NCI-H524 treated with DMSO at 0.1 percent for 48 hours (cell line): ENCODE measurements at places on chromosomes 2 and 18.

GRCh38 chr2:3267869-3268704, 109.5 kb downstream of the EIPR1 start:
- DNase-seq, result no peak

DNA sequence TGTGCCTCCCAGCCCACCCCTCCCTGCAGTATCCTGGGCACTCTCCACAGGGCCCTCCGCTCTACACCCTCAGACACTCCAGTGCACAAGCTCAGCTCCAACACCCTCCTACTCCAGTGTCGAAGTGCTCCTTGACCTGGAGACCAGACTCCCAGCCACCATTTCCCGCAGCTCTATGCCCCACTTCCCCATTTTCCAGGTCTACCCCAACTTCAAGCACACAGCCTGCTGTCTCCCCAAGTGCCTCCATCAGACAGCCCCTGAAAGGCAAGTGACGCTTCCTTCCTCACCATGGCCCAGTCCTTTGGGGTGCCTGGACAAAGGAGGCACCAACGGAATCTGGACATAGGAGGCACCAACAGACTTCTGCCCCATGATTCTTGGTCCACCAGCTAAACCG, 7.2 kb downstream of the PASK start:
- no peak for DNase-seq

GRCh38 chr2:64863097-64863820, 125.9 kb upstream of the SLC1A4 start:
- DNase-seq, result no peak

DNA sequence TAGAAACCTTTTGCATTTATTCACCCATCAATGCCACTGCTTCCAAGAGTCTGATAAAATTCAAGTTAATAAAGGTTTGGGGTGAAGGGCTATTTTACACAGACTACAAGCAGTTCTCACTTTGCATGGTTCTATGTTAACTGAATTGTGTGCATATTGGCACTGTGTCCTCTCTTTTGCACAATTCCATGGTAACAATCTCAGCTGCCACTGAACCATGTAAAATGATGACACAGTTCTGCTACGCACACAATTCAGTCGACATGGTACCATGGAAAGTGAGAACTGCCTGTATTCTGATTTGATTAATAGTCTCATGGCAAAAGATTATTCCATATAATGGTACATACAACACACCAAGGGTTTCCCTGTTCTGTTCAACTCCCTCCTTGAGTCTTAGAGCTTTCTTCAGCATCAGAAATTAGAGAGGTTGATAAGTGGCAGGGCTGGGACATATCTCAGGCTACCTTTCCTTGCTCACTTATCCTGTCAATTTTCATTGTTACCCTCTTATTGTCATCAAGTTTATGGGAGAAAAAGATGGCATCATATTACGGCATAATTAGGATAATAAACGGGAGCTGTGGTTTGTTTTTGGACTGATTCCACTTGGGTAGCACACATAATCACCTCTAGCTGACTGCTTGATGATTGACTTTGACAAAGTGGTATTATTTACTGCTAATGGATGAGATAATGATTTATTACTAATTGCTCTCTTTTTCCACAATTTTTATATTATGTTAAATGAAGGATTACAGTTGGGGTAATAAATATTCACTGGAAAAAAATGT, 139.3 kb upstream of the CREB1 start:
- DNase-seq, result no peak

DNA sequence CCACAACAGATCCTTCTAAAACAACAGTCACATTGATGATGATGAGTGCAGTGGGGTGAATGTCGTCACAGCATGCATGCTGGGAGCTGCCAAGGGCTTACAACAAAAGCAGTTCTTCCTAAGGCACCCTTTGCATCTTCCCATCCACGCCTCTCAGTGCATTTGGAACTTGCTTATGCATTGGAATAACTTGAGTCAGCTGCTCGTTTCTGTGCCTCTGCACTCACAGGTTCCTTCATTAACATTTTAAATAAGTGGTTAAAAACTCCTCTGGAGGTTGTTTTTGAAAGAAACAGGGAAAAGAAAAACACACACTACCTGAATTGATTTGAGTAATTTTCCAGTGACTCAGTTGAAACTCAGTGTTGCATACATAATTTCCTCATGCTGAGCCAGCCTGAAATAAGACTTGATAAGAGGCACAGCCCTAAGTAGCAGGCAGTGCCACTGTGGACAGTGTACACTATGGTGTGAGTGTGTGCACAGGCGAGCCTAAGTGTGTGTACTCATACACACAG, 46.8 kb upstream of the TRIM43B start:
- DNase-seq, result no peak

DNA sequence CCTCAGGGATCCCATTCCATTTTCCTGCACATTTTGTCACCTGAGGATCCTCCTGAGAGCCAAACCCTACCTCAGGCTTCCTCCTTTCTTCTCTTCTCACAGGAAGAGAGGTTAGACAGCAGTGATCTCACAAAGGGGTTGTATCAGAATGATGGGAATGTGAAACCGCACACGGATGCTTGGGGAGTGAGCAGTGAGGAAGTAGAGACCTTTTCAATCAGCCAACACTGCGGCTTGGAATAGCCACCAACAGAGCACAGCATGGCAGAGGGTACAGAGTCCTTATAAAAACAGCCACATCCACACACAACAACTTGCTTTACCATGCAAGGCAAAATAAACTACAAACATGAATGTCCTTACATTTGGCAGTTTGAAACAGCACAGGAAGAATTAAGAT, 8.7 kb downstream of the TMEM182 start:
- no peak for DNase-seq

DNA sequence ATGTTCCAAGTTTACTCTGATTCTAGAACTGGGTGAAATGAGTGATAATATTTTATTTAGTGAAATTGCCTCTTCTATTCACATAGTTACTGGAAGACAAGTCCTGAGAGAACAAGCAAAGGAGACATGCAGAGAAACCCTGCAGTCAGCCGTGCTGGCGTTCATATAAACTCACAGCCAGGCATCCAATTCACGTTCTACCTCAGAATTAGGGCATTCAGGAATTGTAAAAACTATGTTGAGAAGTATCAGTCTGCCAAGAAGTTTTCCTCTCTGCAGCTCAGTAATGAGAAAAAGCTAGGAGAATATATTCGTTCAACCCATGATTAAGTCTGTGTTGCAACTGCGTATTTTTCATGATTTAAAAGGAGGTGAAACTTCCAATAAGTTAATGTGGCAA, 156.2 kb upstream of the DSEL start:
- no peak for DNase-seq

GRCh38 chr2:24162494-24162893, 12.4 kb upstream of the FAM228A start:
- no peak for DNase-seq

- DNase-seq, result no peak
These were observed 55.1 kb upstream of the MAPRE3 start for GRCh38 chr2:26915316-26915715.

DNA sequence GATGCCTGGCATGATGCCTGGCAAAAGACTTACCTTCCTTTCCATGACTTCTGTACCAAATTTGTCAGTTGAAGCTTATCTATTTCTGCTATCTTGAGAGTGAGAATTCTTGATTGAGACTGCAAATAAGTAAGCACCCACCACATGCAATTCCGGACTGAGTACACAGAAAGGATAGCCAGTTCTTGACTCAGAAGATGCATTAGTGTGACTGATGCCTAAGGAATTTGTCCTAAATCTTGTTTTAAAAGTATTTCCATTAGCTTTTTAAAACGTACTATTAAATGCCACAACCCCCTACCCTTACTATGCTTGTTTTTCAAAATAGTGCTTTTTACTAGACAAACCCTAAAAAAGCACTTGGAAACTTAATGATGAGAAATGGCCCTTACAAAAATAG, 545 bp downstream of the MPP4 start:
- DNase-seq, result no peak

GRCh38 chr2:194054313-194054712, 1602.7 kb upstream of the SLC39A10 start:
- no peak for DNase-seq

DNA sequence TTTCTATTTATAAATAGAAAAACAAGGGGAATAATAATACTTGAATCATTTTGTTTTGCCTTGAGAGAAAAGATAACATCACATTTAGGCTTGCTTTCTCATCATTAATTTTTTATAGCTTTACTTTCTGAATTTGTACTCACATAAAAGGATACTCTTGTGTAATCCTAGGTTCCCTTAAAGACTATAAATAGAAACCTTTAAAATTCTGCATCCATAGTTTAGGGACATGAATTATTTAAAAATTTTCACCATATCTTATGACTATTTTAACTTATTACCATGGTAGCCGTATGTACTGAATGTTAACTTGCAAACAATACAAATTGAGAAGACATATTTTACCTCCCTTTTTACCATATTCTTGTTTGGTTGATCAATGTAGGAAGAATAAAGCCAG, 143.5 kb upstream of the CWC22 start:
- no peak for DNase-seq

DNA sequence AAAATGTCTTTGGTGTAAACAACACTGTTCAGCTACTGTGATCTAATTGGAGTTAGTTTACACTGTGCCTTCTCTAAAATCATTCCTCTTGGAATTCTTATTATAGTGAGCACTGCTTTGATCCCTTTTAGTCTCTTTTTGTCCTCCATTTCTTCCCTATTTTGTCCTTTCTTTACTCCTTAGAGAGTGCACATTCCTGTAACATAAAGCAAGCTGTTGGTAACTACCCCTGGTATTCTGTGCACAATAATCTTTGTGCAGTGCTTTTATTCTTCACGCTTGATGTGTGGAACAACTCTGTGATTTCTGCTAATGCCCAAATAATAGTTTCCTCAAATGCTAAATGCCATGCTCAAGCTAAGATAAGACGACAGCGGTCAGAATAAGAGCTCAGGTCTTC, 401.5 kb downstream of the DPP10 start:
- DNase-seq, result no peak

DNA sequence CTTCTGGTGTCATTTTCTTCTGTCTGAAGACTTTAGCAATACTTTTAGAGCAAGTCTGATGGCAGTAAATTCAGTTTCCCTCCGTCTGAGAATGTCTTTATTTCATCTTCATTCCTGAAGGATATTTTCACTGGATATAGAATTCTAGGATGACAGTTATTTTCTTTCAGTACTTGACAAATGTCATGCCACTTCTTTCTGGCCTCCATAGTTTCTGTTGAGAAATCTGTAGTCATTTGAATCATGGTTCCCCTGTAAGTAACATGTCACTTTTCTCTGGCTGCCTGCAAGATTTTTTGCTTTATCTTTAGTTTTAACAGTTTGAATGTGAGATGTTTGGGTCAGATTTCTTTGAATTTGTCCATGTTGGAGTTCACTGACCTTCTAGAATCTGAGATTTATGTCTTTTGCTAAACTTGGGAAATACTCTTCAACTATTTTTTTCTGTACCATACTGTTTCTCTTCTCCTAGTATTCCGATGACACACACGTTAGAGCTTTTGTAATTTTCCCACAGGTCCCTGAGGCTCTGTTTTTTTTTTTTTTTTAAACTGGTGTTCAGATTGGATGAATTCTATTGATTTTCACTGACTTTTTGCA, 30.2 kb downstream of the RMND5A start:
- DNase-seq, result no peak

GRCh38 chr2:203022751-203023150, 8.1 kb downstream of the NBEAL1 start:
- DNase-seq, result no peak

DNA sequence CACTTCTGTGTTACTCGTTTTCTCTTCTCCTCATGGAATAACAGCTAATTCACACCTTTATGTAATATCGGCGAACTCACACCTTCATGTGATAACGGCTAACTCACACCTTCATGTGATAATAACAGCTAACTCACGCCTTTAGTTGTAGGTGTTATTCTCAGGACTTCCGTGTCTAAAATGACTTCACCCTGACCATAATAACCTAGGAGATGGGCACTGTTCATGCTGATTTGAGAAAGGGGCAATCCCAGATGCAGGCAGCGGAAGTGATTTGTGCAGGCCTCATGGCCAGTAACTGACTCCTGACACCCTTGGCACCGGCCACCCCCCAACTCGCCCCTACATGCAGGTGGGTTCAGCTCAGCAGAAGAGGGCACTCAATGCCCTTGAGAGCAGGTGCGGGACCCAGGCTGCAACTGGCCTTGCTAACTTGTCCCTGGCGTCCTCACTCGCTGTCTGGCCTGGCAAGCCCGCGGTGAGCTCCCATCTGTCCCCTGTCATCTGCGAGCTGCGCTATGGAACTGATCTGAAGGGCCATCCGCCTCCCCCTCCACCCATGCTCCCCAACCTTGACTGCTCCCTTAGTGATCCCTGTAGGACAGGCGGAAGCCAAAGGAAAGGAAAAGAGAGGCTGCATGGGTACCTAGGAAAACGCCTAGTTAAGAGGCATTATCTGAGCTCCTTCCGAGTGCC, 42.6 kb upstream of the MTCL1 start:
- peak; percentile 31 for DNase-seq

DNA sequence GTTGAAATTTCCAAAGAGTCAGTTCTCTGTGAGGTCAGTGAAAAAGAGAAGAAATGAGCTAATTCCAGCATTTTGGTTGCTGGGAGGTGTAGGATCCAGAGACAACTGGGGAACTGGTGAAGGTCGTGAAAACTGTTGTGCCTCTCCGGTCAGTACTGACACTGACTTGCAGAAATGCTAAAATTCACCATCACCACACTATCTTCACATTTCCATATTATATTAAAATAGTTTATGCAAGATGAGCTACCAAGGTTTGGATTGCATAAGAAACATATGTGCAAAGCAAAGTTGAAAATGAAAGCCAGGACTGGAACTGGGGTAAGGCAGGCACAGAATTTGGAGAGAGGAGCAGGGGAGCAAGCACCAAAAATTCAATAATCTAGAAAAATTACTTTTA, 21.8 kb downstream of the RIT2 start:
- no peak for DNase-seq

- no peak for DNase-seq
These were observed 465.3 kb upstream of the NRP2 start for GRCh38 chr2:205217004-205217403.

DNA sequence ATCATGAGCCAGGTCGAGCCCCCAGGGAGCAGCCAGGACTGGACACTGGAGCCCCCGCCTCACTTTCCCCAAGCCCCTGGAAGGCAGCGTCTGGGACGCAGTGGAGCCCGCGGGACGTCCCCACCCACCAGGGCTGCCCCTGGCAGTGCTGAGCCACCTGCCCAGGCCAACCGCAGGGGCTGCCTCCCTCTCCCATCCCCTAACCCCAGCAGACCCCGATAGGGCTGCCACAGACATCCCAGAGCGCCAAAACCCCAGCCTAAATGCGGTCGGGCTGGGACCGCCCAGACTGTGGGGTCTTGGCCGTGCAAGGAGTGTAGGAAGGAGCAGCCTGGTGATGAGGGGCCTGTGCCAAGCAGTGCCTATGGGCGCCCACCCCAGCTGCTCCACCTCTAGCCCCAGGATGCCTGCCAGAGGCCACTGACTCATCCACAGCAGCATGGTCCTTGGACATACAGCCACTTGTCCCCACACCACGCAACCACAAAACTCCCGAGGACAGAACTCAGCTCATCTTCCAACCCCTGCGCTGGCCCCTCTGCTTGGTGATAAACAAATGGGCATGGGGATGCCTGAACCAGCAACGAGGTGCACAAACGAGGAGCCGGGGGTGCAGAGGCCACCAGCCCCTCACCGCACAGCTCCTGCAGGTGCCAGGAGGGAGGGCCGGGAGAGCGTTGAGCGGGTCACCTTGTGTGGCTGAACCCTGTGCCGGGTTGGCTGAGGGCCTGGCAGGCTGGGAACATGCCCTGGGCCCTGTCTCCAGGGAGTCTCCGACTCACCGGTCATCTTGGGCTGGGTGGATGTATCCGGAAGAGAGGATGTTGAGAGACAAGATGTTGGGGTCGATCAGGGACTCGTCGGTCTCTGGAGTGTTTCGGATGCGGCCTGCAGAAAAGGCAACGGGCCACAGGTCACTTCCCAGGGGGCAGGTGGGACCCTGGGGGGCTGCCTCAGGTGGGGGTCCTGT, 44.9 kb downstream of the AQP12A start:
- no peak for DNase-seq

- no peak for DNase-seq
These were observed 64.8 kb upstream of the CHST9 start for GRCh38 chr18:27249933-27250332.
